ENCODE measurements at places on chromosomes 1 and 21.

DNA sequence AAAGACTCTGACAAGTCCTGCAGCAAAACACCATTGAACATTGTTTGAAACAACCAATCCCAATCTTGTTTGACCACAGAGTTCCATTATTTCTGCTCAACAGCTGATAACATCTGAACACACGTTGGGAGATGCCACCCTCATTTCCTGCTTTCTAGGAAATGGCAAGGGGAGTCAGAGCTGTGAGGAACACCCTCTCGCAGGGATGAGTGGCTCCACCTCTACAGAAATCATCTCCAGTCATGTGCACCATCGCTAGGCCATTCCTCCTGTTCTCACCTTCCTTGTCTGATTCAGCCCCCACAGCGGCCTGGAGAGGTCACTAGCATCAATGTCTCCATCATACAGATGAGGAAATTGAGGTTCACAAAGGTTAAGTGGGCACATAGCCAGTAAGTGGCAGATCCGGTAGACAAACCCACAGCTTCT is 22.4 kb upstream of the RUNX3 start:
- DNase-seq, result no peak

- no peak for DNase-seq
These were observed 178.0 kb downstream of the CAMTA1 start for GRCh38 chr1:6962996-6963911.

DNA sequence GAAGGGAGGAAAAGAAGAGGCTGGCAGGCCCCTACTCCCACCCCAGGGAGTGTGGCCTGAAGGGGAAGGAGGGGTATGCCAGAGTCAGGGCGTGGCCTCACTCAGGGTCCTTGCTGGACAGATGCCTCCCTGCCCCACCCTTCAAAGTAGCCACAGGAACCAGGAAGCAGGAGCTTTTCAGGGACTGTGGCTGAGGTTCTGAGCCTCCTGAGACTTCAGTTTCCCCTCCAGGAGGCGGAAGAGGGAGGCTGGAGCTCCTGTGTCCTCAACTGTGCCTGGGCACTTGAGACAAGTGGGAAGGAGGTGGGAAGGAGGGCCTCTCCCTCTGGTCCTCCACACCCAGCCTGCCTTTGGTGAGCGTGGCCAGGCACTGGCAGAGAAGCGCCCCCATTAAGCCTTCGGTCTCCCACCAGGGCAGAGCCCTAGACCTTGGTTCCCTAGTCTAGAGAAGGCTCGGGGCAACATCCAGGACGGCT is 5.3 kb downstream of the CELSR2 start:
- DNase-seq, result no peak

DNA sequence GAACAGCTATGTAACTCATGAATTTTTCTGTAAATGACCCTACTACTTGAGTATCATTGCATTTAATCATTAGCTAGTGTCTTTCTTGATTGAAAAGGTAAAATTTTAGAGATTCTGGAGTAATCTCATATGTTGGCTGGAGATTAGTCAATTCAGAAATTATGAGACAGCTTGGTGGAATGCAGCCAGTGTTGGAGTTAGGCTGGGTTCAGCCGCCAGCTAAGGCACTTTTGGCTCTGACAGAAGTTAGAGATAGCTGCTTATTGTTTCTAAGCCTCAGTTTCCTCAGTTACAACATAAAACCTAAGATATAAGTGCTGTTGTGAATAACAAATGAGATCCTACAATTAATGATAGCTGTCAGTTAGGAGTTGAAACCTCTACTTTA is 49.4 kb downstream of the TBCE start:
- DNase-seq, result no peak

DNA sequence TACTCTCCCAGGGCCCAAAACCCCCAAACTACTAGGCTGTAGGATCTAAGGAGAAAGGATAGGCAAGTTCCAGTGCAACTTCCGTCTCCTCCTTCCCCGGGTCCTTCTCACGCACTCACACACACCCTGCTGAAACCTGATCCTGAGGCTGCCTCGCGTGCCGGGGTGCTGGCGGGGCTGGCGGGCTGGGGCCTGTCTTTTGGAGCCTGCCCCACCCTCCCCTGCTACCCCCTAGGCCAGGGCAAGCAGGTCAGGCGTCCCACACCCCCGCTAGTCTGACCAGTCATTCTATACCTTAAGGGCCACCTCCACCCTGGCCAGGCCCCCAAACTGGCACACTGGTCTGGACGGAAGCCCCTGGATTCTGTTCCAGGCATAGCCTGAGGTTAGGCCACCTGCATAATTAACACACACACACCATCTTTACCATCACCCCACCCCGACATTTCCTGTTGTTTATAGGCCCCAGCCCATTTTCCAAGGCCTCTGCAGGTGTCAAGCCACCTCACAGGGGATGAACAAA is 48.3 kb upstream of the ARTN start:
- DNase-seq, result no peak

GRCh38 chr1:200107004-200107470 is 79.5 kb downstream of the NR5A2 start:
- no peak for DNase-seq

Data from amniotic stem cell (primary cell).